Common myeloid progenitor, CD34-positive (primary cell): ENCODE measurements at places on chromosomes 4 and X.

GRCh38 chr4:2441393-2442174 lies 22.8 kb downstream of the CFAP99 start:
- DNase-seq = peak; percentile 89

DNA sequence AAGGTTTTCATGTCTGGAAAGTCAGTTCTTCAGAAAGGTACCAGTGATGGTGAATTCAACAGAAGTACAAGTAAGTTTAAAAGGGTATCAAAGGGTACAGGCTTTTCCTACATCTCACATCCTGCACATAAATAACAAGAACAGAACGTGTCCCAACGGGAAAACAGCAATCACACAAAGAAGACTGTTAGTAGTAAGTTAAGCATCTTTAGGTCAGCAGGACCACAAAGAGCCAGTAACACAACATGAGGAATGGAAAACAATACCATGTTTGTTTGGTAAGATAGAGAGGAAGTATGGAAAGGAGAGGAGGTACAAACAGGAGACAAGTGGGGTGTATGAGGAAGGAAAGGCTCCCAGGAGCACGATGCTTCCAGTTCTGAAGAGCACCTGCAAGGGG lies 43.2 kb downstream of the SAT1 start:
- DNase-seq = no peak

GRCh38 chr4:42488114-42488513 lies 90.8 kb downstream of the SHISA3 start:
- DNase-seq = no peak

DNA sequence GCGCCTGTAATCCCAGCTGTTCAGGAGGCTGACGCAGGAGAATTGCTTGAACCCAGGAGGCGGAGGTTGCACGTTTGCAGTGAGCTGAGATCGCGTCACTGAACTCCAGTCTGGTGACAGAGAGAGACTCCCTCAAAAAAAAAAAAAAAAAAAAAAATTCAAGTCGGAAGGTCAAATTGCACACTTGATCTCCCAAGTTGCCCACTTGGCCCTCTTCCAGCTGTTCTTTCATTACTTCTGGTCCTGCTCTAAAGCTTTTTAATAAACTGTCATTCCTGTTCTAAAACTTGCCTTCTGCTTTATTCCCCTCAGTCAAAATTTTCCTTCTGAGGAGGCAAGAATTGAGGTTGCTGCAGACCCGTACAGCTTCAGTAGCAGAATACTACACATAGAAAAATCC lies 2358.0 kb downstream of the ARAP2 start:
- DNase-seq = no peak

GRCh38 chr4:73859614-73860088 lies 6.6 kb downstream of the PF4V1 start:
- DNase-seq = peak; percentile 70

- DNase-seq = no peak
These were observed 141.2 kb upstream of the ZIC3 start for GRCh38 chrX:137424679-137425078.

DNA sequence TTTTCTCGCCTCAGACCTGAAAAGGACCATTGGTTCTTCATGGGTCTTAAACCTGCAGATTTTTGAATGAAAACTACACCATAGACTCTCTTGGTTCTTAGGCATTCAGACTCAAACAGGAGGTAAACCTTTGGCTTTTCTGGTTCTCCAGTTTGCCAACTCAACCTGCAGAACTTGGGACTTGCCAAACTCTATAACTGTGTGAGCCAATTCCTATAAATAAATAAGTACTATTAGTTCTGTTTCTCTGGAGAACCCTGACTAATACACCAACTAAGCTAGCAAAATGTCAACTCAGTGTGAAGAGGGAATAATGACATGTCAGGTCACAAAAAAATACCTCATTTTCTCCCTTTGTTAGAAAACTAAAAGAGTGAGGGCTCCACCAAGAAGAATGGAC lies 374.6 kb downstream of the RAB28 start:
- no peak for DNase-seq

GRCh38 chrX:49988143-49988542 lies 65.7 kb downstream of the CLCN5 start:
- DNase-seq = no peak

- no peak for DNase-seq
These were observed 360.9 kb upstream of the AGA start for GRCh38 chr4:177803151-177803550.

DNA sequence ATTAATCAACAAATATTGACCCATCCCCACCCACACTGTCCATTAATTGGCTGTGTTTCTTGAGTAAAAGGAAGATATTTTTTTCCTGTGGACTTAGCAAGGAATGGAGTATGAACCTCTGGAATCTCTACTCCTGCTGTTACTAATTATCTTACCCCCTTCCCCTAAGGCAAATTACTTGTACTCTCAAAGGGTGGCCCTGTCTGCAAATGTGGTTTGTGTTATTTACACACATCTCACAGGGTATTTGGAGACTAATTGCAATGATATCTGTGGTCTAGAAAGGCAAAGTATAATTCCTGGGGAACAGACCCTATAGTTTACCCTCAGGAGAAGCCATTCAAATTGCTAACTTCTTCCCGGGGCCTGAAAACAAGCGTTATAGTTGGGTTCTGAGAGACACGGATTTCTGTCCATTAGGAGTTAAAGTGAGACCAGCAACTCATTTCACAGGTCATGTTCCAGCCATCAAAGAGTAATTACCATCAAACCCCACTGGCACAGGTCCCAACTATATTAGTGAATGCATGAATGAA lies 133.0 kb upstream of the RASGEF1B start:
- DNase-seq = no peak

DNA sequence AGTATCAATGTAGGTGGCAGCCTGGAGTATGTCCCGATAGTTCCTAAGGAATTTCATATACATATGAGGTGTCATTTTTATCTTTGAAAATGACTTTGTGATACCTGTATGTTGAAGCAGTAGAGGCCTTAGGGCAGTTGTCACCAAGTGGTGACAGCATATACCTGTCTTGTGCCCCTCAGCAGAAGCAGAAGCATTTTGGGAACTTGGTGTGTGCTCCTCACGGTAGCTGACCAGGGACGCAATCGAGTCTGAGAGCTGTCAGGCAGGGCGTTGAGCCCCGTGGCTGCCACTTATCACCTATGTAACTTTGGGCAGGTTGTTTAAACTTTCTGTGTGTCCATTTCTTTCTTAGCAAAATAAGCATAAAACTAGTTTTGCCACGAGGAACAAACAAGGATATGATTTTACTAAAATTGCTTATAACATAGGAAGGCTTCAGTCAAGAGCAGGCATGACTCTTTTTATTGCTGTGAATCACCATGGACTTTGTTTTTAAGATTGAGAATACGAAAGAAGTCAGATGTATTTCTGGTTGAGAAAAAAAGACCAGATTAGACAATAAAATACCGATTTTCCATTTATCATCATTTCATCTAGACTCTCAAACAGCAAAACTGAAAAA lies 161.5 kb downstream of the CPE start:
- peak; percentile 27 for DNase-seq

- DNase-seq = no peak
These were observed 168.8 kb downstream of the RCHY1 start for GRCh38 chr4:75345423-75345822.

DNA sequence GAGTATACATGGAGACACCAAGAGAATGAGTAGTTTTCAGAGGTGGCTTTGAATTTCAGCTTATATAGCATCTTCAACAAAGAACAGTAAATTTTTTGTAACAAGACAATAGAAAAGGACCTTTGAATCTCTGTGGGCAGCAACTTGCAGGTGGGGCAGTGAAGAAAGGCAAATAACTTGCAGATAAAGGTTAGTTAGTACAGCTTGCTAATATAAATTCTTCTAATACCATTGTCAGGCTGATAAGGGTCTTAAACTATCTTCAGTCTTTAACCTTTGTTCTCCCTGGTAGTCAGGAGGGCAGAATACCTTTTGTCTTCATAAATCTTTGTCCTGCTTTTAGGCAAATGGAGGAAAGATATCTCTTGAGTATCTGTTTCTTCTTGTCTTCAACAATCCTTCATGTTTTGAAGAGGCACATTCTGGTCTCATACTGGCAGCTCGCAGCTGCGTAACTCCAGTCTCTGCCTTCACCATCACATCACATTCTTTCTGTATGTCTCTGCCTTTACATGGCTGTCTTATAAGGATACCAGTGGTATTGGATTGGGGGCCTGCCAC lies 16.0 kb downstream of the ANXA3 start:
- DNase-seq = no peak

DNA sequence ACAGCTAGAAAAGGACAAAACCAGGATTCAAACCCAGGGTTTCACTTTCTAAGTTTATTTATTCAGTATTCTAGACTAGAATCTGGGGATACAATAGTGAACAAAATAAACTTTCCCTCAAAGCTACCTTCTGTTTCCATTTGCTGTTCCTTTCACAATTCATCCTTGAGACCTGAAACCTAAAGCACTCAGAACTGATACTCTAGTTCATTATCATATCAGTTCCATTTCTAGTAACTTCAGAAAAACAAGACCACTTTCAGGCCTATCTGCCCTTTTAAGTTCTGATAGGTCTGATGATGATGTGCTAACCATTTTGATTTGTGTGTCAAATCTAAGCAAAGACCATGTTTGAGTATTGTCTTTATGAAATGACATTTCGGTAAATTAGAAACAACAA lies 7.8 kb upstream of the XK start:
- no peak for DNase-seq

DNA sequence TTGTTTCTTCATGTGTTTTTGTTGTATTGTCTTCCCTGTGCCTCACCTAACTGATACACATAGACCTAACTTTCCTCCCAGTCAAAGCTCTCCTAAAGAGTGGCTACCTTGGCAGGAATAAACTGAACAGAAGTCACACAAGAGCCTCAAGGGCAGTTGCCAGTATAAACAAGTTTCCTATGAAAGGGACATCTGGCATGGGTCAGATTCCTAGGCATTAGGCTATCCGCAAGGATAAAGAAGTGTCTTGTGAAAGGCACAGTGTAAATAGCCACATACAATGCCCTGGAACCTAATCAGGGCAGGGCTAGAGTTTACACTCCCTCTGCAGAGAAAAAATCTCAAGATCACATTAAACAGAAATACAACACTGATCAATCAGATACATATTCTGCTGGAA lies 220.8 kb downstream of the SPANXN3 start:
- DNase-seq = no peak

- DNase-seq = no peak
These were observed 684.9 kb downstream of the TRAM1L1 start for GRCh38 chr4:116400480-116400879.

GRCh38 chr4:144955104-144955503 lies 142.9 kb downstream of the ANAPC10 start:
- DNase-seq = no peak

GRCh38 chr4:53804719-53805118 lies 213.4 kb upstream of the LNX1 start:
- DNase-seq = peak; percentile 81

DNA sequence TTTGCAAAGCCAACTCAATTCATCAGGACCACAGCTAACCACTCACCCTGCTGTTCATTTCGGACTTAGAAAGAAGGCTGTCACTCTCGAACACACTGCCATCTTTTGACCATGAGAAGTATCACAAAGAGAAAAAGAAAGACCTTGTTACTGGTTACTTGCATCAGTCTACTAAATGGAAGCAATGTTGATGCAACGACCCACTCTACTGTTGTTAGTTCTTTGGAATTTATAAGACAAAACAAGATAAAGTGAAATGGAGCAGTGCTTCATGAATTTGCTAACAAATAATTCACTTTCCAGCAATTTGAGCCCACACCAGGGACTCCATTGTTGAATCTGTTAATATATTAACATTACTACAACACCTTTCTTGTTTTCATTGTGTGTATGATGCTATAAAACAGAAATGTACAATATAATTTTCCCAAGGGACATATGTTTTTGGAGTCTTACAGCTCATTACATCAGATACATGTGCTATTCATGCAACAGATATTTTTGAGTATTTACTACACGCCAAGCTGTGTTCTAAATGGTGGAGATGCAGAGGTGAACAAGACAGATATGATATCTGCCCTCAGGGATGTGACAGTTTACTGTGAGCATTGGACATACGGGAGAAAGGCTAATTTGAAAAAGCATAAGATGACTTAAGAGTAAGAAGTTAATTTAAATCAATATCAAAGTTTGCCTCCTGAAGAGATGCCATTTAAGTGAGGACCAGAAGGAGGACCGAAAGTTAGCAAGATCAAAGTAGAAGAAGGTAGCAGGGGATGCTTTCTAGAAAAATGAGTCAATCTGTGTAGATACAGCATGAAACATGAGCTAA lies 87.2 kb downstream of the AREG start:
- DNase-seq = peak; percentile 76

DNA sequence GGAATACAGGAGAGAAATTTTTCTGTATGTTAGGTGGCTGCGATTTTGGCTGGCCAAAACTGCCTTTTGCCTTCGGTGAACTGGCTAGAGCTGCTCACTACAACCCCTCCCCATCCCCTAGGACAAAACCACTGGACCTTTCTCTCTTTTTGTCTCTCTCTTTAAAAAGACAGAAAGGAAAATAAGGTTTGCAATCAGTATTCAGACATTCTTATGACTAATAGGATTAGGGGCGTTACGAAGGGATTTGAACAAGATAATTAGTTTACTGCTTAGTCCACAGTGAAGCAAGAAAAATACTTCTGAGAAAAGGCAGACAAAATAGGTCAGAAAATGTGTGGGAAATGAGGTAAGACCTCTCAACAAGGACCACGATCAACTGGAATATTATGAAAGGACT lies 180.4 kb downstream of the SLIT2 start:
- DNase-seq = no peak

GRCh38 chrX:154019633-154020528 lies at the start of gene IRAK1:
TSS of gene IRAK1 (minus strand) at chrX:154019902. CDS start at chrX:154019812, 90 bp downstream.
- peak; percentile 65 for DNase-seq

DNA sequence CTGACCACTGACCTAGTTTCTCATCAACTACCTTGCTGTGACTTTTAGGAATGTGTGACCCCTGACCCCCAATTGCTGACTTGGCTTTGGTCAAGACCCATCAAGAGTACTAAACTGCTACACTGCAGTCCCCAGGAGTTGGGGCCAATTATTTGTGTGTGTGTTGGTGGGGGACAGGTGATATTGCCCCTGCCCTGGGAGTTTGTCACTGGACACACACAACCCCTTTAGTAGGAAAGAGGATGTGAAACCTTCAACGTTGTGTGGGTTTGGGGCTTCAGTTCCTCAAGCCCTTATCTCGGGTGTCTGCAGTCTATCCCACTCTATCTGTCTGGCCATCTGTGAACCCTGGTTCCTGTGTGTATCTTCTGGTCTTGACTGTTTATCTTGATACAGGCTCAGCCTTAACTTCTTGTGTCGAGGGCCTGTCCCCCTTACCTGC lies 6.5 kb downstream of the SASH3 start:
- DNase-seq = peak; percentile 96

DNA sequence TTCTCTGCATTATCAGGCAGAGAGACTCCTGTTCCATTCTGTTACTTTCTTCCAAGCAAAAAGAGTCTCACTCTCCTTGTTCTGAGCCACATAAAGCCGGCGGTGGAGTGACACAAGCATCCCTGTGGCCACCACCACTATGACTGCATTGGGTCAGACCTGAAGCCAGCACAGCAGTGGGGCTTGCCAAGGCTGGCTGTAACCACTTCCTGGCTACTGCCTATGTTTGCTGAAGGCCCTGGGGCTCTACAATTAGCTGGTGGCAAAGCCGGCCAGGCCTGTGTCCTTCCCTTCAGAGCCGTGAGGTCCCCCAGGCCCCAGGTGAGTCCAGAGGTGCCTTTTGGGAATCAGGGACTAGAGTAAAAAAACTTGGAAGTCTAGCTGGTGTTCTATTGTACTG lies 31.8 kb downstream of the PLAC8 start:
- DNase-seq = no peak
